ENCODE measurements at places on chromosomes 12 and 14.
A peak's percentile ranks its signal among the peaks of the same experiment; 100 is the strongest.

GRCh38 chr12:54479421-54479820 is 6.0 kb upstream of the GTSF1 start:
- DNase-seq, result peak; percentile 82

- DNase-seq, result no peak
These were observed 45.3 kb downstream of the IQSEC3 start for GRCh38 chr12:111699-112493.

- DNase-seq, result no peak
These were observed 38.1 kb downstream of the SMOC1 start for GRCh38 chr14:69917287-69917686.

GRCh38 chr12:8584004-8584403 is 28.7 kb downstream of the AICDA start:
- DNase-seq, result no peak

DNA sequence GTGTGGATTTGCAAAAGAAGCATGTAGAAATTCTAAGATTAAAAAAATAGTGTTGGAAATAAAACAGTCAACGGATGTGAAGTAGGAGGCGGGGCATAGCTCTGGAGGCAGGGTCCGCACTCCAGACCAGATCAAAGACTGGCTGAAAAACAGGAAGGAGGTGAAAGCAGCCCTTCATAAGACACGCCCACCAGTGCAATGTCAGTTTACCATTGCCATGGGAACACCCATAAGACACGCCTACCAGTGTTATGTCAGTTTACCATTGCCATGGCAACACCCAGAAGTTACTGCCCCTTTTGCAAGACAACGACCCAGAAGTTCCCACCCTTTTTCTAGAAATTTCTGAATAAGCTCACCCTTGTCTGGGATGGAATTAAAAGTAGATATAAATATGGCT is 87.1 kb downstream of the FZD10 start:
- no peak for DNase-seq

DNA sequence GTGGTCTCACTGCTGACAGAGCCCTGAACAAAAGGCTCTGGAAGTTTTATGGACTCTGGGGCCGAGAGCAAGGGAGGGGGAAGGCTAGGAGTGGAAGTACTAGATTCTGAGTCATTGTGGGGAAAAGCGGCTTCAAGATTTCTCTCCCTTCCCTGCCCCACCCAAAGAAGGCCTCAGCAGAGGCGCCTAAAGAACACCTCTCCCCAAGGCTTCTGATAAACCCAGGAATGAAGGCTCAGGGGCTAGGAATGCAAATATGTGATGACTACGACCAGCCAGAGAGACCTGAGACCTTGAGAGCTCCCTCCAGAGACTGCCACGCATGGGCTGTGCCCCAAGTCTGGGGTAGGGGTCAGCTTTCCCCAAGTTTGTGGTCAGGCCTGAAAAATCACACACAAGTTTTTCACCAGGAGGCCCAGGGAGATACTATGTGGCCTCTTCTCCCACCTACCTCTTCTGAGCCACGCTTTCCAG is 130.7 kb upstream of the HIF1A start:
- DNase-seq, result peak; percentile 100

DNA sequence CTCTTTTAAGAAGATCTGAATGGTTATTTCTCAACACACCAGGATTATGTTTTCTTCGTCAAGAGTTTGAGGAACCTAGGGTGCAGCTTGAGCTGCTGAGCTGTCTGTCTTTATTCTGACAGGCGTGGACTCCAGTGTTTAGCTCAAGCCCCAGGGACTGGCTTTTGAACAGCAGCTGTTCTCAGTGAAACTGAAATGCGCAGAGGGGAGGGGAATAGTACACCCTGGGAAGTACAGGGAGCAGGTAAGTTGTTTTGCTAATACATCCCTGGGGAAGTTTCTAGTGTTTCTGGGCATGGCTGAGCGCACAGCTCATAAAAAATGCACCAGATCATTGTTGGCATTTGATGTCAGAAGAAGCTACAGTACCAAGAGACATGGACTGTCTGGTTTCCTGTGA is 659.8 kb downstream of the DIO2 start:
- no peak for DNase-seq

DNA sequence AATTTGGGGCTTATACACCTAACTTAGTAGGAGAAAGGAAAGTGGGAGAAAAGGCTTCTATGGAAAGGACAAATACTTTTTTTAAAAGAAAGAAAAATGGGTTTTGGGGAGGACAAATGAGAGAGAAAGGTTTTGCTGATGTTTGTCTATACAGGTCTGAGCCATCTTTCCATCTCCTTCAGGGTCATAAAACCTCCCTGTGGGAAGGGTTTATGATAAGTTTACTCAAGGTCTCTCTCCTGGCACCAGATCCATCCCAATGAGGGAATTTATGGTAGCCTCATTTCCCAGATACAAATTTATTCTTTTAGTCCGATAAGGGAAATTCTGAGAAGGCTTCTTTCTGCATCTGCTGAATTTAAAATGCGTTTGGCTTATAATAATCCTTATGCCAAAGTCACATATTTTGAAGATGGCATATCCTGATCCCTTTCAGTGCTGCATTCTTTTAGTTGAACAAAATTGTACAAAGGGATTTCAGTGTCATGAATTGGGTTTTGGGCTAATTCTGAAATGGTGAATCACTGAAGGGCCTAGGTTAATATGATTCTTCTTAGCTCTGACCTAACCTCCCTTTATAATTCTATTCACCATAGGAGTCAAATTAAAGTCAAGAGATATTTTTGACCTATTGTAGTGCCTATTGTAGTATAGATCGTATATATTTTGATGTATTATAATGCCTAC is 173.5 kb upstream of the DYRK2 start:
- DNase-seq, result peak; percentile 45

- no peak for DNase-seq
These were observed 200.5 kb upstream of the OR4E1 start for GRCh38 chr14:21874167-21874566.

- no peak for DNase-seq
These were observed 10.3 kb upstream of the PRPH start for GRCh38 chr12:49284672-49285071.

GRCh38 chr14:85401384-85401783 is 128.6 kb upstream of the FLRT2 start:
- peak; percentile 33 for DNase-seq

- DNase-seq, result peak; percentile 73
These were observed 6.3 kb downstream of the FLRT2 start for GRCh38 chr14:85535991-85536832.

DNA sequence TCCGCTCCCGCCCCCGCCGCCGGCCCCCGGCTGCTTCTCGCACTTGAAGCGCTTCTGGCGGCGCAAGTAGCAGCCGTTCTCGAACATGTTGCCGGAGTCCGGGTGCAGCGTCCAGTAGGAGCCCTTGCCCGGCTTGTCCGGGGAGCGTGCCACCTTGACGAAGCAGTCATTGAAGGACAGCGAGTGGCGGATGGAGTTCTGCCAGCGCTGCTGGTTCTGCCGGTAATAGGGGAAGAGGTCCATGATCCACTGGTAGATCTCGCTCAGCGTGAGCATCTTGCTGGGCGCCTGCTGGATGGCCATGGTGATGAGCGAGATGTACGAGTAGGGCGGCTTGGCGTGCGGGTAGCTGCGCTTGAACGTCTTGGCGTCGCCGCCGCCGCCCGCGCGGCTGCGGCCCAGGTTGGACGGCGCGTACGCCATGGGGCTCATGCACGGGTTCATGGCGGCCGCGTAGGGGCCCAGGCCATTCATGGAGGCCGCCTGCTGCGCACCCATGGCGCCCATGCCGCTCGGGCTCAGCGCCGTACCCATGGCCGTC is 3.0 kb downstream of the FOXA1 start:
- DNase-seq, result no peak

- DNase-seq, result peak; percentile 83
These were observed 51.2 kb downstream of the TESC start for GRCh38 chr12:117047810-117048584.

GRCh38 chr14:91333650-91334039 is 84.0 kb downstream of the CCDC88C start:
- no peak for DNase-seq
